ENCODE measurements at places on chromosomes 2 and 18.

DNA sequence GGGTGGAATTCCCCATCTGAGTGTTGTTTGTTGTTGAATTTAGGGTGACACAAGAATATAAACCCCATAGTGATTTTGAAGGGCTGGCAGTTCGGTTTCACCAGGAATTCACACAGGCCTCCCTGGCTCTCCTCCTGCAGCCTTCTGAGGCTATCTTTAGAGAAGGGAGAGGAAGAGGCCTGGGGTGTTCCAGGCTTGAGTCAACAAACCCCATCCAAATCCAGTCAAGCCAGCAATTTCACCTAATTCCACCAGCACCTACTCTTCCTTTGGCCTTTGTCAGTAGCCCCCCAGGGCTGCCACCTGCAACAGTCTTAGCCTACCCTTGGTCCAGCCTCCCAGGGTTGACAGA lies 32.0 kb downstream of the MARCHF4 start:
- no peak for DNase-seq

- DNase-seq: peak; percentile 22
Observed at GRCh38 chr2:45070113-45070652, 60.9 kb upstream of the SIX2 start.

- DNase-seq: no peak
Observed at GRCh38 chr2:8602809-8603208, 79.0 kb upstream of the ID2 start.

GRCh38 chr2:239190921-239191885 lies 209.6 kb downstream of the HDAC4 start:
- no peak for DNase-seq

DNA sequence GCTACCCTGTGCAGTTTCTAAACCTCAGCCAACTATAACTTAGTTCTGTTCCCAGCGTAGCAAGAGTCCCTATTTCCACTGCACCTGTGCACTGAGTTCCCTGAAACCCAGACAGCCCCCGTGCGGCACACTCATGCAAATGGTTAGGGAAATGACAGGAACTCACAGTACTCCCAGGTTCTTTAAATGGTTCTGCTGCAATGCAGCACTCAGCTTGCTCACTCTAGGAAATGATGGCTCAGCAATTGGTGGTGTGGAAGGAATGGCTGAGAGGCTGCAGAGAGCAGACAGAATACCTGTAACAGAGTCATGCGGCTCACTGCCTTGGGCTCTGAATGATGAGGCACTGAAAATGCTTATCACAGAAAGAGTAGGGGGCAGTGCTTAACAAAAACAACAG lies 143.0 kb downstream of the RAD51AP2 start:
- DNase-seq: no peak

DNA sequence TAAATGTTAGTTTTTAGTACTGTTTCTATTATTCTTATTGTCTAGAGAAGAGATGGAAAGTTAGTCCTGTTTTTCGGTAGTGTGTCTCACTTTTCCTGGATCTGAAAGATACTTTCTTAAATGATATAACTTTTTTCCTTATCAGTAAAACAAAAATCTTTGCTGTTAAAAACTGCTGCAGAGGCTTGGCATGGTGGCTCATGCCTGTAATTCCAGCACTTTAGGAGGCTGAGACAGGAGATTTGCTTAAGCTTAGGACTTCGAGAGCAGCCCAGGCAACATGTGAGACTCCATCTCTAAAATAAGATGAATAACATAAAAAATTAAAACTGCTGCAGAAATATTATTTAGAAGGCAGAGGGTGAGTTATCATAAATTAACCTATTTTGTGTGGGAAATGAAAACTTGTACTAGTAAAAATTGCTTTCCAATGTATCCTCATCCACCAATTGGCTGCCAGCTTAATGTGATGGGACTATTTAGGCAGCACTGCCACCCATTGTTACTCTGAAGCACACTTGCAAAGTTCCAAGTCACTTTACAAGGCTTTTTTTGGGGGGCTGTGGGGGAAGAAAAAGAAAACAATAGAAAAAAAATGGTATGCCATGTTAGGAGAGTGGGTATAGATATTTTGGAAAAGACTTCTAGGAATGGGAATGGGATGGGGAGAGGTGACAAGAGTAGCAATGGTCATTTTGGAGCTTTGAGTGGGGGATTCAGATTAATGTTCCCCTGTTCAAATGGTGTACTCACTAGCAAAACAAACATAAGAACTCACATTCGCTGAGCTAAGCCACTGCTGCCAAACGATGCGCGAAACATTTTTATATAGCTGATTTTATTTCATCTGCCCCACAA lies 62.7 kb downstream of the MEIS1 start:
- no peak for DNase-seq

DNA sequence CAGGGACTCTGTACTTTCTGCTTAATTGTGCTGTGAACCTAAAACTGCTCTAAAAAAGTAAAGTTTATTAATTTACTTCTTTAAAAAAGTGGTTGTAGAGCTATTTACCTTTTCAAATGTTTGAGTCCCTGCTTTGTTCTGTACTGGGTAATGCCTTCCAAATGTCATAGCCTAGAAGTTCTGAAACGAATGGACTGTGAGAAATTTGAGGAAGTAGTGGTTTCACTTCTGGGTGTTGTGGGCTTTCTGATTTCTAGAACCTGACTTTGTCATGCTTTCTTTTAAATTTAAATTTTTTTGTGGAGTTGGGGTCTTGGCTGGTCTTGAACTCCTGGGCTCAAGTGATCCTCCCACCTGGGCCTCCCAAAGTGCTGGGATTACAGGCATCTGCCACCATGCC lies 44.6 kb downstream of the SMAD4 start:
- no peak for DNase-seq

- DNase-seq: peak; percentile 99
Observed at GRCh38 chr18:77062518-77063003, 70.0 kb downstream of the MBP start.

- DNase-seq: no peak
Observed at GRCh38 chr18:59038295-59039039, 101.2 kb upstream of the SEC11C start.

DNA sequence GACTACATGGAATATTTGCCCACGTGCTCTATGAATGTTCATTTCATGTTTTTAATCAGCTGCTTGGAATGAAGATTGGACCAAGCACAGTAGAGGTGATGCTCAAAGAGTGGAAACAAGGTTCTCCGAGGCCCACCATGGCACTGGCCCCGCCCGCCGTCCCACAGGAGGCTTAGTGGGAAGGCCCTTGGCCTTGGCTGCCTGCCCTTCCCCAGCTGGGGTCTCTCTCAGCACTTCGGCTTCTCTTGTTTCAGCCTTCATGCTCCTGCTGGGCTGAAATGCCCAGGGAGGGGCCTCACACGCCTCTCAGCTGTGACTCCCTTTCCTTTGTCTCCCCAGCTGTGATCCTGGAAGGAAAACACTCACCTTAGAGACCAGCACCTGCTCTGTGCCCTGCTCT lies 833.2 kb downstream of the GALR1 start:
- DNase-seq: no peak

DNA sequence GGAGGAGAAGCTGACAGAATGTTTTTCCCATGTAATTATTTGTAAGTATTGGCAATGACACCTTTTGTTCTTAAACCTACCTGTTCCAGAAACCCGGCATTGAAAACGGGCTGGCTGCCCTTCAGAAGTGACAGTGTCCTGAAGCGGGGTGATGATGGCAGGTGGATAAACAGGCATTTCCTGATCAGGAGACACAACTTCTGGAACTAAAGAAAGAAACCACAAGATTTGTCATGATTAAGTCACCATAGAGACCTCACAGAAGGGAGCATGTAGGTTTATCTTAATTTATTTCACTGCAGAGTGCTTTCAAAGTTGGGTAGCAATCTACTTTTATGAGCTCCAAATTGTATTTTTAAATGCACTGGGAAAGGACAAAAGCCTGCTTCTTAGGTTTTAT lies 43.1 kb downstream of the TTN start:
- no peak for DNase-seq

- no peak for DNase-seq
Observed at GRCh38 chr2:191760655-191761262, 82.8 kb downstream of the NABP1 start.

DNA sequence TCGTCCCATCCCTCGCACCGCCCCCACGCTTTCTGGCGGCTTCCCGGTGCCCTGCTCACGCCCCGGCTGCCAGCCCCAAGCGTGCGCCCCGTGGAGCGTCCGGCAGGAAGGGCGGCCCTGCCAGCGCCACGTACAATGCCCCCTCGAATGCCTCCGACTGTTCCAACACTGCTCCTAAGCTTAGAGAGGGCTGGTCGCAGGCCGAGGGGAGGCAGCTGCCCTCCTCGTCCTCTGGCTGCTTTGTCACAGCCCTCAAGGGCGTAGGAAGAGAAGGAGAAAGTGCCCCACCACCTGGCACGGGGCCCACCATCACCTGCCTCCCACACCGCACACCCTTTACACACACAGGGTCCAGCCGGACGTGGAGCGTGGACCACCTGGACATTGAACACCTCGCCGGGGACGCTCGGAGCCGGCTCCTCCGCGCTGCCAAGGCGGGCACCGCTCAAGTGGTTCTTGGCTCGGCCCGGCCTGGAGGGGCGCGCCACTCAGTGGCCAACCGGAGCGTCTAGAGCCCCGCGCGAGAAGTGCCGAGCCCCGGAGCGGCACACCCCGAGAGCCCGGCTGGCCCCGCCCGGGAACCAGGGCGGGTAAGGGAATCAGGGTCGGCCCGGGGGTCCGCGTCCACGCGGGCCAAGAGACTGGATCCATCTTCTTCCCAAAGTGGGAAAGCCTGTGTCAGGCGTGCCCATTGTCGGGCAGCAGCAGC lies 830 bp downstream of the DNER start:
- peak; percentile 16 for DNase-seq

DNA sequence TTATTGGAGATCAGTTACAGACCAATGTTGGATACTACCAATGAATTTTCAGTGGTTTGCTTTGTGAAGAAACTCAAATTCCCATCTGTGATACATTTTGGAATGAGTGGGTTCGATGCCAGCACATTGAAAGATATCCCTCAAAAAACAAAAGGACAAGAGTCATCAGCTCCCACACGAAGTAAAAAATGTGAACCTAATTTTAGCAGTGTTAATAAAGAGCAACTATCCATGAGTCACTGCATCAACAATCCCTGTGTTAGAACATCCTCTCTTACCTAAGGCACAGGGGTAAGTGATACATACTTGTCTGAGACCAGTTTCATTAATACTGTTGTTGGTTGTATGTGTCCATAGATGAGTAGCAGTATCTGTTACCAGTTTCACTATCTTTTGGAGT lies 551.8 kb upstream of the SOX11 start:
- DNase-seq: peak; percentile 47

DNA sequence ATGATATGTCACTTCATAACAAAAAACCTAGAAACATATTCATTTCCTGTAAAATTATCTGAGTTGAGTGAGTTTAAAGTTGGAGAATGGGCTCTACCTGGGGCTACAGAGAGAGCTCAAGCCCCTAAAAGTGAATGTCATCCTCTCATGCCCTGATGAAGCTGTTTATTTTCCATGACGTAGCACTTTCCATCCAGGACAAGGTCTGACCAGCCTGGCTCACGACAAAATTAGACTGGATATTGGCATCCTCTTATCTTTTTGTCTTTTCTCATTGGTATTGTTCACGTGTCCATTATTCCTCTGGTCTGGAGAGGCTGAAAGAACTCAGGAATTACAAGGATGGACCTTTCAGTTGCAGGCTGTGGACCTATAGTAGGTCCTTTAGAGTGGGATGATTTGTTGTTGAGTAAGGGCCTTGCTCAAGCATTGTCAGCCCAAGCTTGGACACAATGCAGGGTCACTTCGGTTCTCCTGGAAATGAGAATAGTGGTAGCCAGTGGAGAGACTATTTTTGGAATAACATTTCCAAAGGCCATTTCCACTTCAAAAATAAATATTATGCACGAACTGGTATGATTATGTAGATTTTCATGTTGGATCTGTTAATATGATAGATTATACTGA lies 24.4 kb upstream of the TDRD15 start:
- DNase-seq: no peak

DNA sequence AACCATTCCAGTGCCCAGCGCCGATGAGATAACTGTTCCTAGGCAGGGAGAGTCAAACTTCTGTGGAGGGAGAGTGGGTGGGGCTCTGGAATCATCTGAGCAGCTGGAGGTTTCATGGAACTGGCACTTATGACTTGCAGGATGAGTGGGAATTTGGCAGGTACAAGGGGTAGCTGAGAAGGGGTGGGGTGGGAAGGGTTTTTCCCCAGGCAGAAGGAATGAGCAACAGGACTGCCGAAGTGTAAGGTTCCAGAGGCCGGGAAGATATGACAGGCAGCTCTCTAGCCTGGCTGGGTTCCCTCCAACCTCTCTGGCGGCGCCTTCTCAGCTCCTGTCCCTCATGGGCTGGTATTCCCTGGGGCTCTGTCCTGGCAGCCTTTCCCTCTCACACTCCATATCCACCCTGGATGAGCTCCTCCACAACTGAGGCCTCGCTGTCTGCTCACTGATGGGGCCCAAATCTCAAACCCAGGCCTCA lies 2.5 kb upstream of the TET3 start:
- no peak for DNase-seq

GRCh38 chr2:175187378-175187777 lies 5.9 kb upstream of the ATP5MC3 start:
- peak; percentile 19 for DNase-seq

DNA sequence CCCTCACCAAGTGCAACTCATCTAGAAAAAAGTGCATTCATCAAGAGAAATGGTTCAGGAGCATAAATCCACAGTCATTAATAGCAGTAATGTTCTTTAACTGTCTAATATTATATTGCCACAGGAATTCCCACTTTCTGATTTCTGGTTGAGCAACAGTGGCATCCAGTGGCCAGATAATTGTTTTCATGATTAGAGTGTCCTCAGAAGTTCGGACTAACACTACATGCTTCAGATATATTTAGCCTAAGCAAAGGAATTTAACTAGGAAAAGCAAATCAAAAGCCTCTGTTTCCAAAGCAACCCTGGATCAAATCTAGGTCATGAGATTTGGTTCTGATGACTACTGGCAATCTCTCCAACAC lies 9.8 kb upstream of the ERBB4 start:
- peak; percentile 45 for DNase-seq

DNA sequence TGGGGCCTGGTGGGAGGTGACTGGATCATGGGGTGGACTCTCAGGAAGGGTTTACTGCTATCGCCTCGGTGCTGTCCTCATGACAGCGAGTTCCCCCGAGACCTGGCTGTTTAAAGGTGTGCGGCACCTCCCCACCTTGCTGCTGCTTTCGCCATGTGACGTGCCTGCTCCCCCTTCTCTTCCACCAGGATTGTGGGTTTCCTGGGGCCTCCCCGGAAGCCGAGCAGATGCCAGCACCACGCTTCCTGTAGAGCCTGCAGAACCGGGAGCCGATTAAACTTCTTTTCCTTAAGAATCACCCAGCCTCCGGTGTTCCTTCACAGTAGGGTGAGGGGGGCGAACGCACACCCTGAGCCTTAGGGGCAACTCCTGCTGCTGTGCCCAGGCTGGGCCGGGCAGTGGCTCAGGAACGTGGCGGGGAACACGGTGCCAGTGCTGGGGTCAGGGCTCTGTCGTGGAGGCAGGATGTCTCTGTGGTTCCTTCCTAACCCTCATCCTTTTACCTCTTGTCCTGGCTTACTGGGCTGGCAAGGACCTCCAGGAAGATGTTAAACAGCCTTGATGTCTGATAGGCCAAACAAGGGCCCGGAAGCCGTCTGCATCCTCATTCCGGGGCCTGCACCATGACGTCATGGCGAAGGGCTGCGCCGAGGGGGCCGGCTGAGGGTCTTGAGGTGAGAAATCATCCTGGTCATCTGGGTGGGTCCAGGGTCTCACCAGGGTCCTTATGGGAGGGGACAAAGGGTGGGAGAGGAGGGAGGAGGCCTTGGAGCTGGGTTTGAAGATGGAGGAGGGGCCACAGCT lies 12.7 kb downstream of the NEU4 start:
- no peak for DNase-seq
